Spleen (tissue), 13 donors: ENCODE measurements at places on chromosomes 16 and 17.

DNA sequence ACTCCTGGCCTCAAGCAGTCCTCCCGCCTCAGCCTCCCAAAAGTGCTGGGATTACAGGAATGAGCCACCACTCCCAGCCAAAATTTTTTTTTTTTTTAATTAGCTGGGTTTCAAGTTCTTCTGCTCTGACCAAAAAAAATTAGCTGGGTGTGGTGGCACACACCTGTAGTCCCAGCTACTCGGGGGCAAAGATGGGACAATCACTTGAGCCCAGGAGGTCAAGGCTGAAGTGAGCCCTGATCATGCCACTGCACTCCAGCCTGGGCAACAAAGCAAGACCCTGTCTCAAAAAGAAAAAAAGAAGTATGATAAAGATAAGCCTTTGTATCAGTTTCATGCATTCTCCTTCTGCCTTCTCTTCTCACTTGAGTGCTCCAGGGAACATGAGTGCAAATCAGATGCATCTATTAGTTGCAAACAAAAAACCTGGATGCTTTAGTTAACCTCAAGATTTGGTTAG lies 1.9 kb downstream of the NQO1 start:
- DNase-seq, result peak; percentile 13

GRCh38 chr16:90078579-90078895 lies 1.4 kb upstream of the PRDM7 start:
- no peak for DNase-seq

- DNase-seq, result peak; percentile 93
Measured at GRCh38 chr17:38735161-38735997, 5.2 kb downstream of the CISD3 start.

DNA sequence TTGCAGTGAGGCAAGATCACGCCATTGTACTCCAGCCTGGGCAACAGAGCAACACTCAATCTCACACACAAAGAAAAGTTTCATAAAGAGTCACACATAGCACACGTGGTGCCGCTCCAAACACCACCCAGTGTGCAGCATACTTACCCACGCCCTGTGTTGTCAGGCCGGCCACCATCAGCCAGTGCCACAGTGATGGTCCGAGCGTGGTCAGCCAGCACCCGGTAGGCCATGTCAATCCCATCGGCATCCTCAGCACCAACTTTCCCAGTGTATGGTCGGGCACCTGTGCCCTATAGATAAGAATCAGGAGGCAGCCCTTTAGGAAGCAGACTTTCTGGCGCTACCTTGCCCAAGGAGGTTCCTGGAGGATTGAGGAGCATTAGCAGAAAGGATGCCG lies 17.7 kb upstream of the EXOSC6 start:
- DNase-seq, result peak; percentile 63

DNA sequence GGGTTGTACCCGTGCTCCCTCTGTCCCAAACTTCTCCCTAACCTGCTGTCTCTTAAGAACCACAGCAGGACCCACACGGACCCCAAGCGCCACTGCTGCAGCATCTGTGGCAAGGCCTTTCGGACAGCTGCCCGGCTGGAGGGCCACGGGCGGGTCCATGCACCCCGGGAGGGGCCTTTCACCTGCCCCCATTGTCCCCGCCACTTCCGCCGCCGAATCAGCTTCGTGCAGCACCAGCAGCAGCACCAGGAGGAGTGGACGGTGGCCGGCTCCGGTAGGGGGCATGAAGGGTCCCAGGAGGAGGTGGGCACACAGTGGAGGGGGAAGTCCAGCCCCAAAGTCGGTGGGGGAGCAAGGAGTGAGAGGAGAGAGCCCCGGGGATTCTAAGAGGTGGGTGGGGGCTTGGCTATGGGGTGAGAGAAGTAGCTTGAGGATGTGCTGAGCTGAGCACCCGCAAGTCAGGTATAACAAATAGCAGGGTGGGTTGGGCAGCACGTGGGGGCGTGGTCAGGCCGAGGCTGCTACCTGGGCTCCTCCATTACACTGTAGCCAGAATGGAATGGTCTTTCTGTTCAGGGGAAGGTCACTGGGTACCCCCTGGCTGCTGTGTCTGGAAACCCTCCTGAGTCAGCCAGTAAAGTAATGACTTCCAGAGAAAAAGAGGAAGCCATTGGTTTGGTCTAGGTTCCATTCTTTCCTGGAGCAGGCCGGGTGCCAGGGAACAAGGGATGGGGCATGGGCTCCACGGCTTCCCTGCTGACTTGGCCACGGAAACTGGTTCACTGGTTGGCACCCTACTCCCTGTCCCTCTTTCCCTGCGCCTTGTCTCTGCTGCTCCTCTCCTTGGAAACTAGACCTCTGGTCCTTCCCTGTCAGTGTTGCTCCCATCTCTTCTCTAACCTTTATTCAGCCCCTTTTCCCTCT lies 7.1 kb downstream of the PRSS53 start:
- peak; percentile 70 for DNase-seq

GRCh38 chr16:75957870-75958269 lies 231.6 kb upstream of the CPHXL start:
- no peak for DNase-seq

DNA sequence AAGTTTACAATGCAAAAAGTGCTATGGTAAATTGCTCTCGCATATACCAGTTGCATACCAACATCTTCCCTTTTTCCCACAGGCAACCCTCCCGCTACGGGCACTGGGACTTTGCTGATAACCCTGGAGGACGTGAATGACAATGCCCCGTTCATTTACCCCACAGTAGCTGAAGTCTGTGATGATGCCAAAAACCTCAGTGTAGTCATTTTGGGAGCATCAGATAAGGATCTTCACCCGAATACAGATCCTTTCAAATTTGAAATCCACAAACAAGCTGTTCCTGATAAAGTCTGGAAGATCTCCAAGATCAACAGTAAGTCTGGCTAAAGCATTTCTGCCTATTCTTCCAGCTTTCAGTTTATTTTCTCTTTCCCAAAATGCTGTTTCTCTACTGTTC lies 27.9 kb upstream of the HSBP1 start:
- DNase-seq, result no peak

DNA sequence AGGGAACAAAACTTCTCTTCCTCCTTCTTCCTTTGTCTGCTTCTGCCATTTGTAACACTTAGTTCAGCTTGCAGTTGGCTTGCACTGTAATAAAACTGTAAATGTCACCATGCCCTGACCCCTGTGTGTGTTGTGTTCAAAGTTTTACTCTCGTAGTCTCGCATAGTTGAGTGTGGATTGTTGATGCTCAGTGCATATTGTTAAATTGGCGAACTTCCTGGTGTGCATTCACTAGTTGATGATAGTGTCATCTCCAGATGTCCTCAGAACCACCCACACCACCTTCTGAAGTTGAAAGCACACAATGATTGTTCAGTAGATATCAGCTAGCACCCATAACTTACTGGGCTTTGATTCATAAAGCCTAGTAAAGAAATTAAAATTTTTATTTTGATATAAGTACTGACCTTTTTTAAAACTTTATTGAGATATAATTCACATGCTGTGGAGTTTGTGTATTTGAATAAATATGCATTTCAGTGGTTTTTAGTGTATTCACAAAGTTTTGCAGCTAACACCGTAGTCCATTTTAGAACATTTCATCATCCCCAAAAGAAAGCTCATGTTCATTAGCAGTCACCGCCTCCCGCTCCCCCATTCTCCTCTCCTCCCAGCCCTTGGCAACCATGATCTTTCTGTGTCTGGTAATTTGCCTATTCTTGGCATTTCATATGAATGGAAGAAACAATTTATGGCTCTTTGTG lies 25.0 kb downstream of the USP10 start:
- DNase-seq, result no peak

- DNase-seq, result no peak
Measured at GRCh38 chr16:1534021-1535020, 855 bp downstream of the TMEM204 start.

DNA sequence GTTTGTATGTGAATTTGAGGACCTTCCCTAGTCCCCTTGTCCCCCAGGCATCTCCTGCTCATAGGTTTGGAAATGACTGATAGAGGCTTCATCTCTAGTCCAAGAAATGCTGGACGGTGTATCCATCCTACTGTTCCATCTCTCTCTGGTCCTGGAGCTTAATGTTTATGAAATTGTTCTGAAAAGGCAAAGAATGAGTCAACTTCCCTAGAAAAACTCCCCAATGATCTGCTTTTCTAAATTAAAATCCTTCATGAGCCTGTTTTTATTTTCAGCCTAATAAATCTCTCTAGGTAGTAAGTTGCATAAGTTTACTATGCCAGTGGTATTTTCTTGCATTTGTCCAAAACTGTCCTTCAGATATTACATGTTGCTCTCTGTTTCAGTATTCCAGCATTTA lies 2.1 kb upstream of the IGSF6 start:
- DNase-seq, result no peak

GRCh38 chr17:7355053-7355452 lies at the start of gene TMEM95:
TSS of gene TMEM95 (plus strand) at chr17:7355156. CDS start at chr17:7355205, 49 bp downstream.
- no peak for DNase-seq

- peak; percentile 66 for DNase-seq
Measured at GRCh38 chr16:56350491-56351405, 74.6 kb downstream of the AMFR start.

DNA sequence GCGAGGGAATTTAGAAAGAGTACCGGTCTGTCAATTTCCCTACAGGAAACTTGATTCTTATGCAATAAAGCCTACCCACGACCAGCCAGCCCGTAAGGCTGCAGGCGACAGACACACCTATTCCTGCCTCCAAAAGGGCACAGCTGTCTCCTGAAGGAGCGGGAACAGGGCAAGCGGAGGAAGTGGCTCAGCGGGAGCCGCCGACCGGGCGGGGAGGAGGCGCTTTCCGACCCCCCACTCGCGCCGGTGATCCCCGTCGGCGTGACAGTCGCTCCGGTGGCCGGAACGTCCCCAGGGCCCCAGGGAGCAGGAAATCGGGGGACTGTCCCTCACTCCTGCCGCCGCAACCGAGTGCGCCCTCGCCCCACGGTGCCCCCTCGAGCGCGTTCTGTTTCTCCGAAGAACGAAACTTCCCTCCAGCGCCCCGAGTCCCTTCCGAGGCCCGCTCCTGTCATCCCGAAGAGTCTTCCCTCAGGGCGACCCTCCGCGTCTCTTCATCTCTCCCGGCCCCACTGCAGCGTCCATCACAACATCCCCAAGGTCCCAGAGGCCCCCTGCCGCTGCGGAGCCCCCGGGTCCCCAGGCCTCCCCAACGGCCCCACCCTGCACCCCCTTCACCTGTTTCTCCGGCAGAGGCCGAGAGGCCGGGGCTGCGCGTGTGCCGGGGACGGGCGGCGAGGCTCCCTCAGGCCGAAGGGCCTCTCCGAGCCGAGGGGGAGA lies 421 bp downstream of the STAT3 start:
- peak; percentile 92 for DNase-seq

- no peak for DNase-seq
Measured at GRCh38 chr17:36027761-36028160, 10.0 kb upstream of the CCL23 start.

GRCh38 chr17:8223356-8224126 lies 13.2 kb upstream of the AURKB start:
- peak; percentile 93 for DNase-seq

GRCh38 chr16:30904114-30904780 lies 7.8 kb downstream of the CTF1 start:
- DNase-seq, result peak; percentile 78

GRCh38 chr17:80116276-80116920 lies 15.0 kb downstream of the GAA start:
- no peak for DNase-seq

GRCh38 chr16:49489686-49490320 lies 116.2 kb downstream of the C16orf78 start:
- peak; percentile 64 for DNase-seq
